ENCODE measurements at places on chromosomes 3 and 15. TPM values are rescaled to one million over a fixed set of nuclear protein-coding genes. Genes with fewer than 3 reads are reported as not detected.

The NRG4 gene
- polyA plus RNA-seq = not detected

The ANKUB1 gene
- polyA plus RNA-seq = not detected

The CYFIP1 gene
- 83.3 TPM for polyA plus RNA-seq

The C3orf20 gene
- not detected for polyA plus RNA-seq

The LARP6 gene
- 95.9 TPM for polyA plus RNA-seq

The SPINK8 gene
- polyA plus RNA-seq = not detected

The CCK gene
- 0.93 TPM for polyA plus RNA-seq

The TEX55 gene
- not detected for polyA plus RNA-seq

The RARRES1 gene
- 1.0 TPM for polyA plus RNA-seq

The SUSD5 gene
- 0.09 TPM for polyA plus RNA-seq

The RTP3 gene
- not detected for polyA plus RNA-seq

The EPHA3 gene
- polyA plus RNA-seq = not detected

The KPNA1 gene
- 65.2 TPM for polyA plus RNA-seq

The OR5K2 gene
- not detected for polyA plus RNA-seq

The CLDN16 gene
- polyA plus RNA-seq = not detected

The LRRC31 gene
- not detected for polyA plus RNA-seq

The MCTP2 gene
- polyA plus RNA-seq = 0.70 TPM

The AHSG gene
- not detected for polyA plus RNA-seq

The AP4E1 gene
- polyA plus RNA-seq = 6.2 TPM

The BFSP2 gene
- polyA plus RNA-seq = not detected

The RBP2 gene
- not detected for polyA plus RNA-seq

The CFAP100 gene
- polyA plus RNA-seq = not detected

The BUB1B gene
- 10.2 TPM for polyA plus RNA-seq

The SNTN gene
- polyA plus RNA-seq = not detected

The LHFPL4 gene
- 0.19 TPM for polyA plus RNA-seq

The SLC28A2 gene
- not detected for polyA plus RNA-seq

The AGTR1 gene
- 4.0 TPM for polyA plus RNA-seq

The GHSR gene
- polyA plus RNA-seq = not detected

The CPN2 gene
- polyA plus RNA-seq = not detected

The LMAN1L gene
- not detected for polyA plus RNA-seq

The MRAS gene
- 65.1 TPM for polyA plus RNA-seq

The MNS1 gene
- polyA plus RNA-seq = 3.6 TPM

The PRSS50 gene
- polyA plus RNA-seq = not detected

The ITGA11 gene
- polyA plus RNA-seq = 312 TPM

The GPR62 gene
- not detected for polyA plus RNA-seq

The TMEM266 gene
- polyA plus RNA-seq = 0.10 TPM

The DUOX2 gene
- 0.03 TPM for polyA plus RNA-seq

The PLA2G4B gene
- 1.1 TPM for polyA plus RNA-seq

The PARP15 gene
- 0.29 TPM for polyA plus RNA-seq

The DLEC1 gene
- not detected for polyA plus RNA-seq

The ATP13A5 gene
- not detected for polyA plus RNA-seq
